ENCODE measurements at places on chromosomes 3 and 15. TPM values are rescaled to one million over a fixed set of nuclear protein-coding genes. Genes with fewer than 3 reads are reported as not detected.

Gene DUOXA2
- not detected for total RNA-seq

Gene FBXO40
- not detected for total RNA-seq

Gene MKRN2OS
- 0.97 TPM for total RNA-seq

Gene ANKUB1
- not detected for total RNA-seq

Gene AHSG
- total RNA-seq, result not detected

All from esophagus squamous epithelium (tissue), 5 donors.